ENCODE measurements at places on chromosomes 11 and 22.

GRCh38 chr11:122852074-122852795, 13.9 kb downstream of the CRTAM start:
- DNase-seq: no peak

- no peak for DNase-seq
Observed at GRCh38 chr11:11346303-11346702, 6.7 kb downstream of the CSNK2A3 start.

DNA sequence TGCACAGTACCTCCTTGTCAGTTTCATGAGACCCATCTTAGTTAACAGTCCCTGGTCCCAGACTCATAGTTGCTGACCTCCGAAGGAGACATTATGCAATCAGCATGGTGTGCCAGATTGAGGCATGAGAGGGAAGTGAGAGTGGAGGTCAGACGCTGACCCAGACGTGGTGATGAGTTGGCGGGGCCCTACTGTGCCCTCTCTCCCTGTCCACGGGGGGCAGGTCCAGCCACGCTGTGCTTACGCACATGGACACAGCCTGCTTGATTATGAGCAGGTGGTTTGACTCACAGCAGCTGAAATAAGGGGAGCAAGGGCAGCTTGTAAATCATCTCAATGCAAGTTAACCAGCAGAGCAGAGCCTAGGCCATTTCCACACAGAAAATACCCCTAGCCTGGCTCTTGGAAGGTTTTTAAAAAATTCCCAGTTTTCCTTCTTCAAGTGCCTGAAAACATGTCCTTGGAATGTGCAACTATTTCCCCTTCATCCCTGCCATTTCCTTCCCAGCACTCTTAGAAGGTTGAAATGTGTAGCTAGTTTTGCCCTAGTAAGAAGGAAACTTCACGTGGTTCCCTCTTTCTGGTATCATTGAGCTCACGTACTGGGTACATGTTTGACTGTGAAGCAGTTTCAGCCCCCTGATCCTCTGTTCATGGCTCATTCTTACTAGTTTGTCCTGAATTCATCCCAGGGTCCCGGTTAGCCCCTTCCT, 122.6 kb upstream of the SORL1-AS1 start:
- no peak for DNase-seq

DNA sequence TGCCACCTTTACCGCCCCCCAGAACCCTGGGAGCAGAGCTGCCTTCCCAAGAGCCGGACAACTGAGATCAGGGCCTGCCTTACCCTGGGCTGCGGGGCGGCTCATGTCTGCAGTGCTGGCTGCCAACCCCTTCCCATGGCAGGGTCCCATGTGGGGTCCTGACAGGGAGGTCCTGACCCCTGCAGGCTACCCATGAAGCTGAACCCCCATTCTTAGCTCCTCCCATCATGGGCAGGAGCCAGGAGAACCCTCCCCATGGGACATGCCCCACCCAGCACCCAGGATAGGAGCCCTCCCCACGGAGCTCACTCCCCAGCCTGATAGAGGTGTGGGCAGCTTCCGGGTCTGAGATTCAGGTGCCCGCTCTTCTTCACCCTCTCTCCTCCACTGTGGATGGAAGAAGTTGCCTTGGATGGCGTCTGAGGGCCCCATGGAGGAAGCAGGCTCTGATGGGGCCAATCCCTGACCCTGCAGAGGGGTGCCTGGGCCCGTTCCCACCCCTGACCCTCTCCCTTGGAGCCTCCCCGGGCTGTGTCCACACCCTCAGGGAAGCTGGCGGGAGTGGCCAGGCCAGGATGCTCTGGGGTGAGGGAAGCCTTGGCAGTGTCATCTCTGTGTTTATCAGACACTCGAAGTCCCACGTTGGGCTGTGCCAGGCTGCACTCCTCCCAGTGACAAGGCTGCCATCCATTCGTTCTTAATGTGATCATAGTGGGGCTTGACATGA, 1508.2 kb downstream of the BRD1 start:
- DNase-seq: no peak

- no peak for DNase-seq
Observed at GRCh38 chr11:65438257-65439151, 15.9 kb downstream of the NEAT1 start.

- DNase-seq: no peak
Observed at GRCh38 chr11:69390561-69390960, 90.9 kb upstream of the LINC01488 start.

- DNase-seq: no peak
Observed at GRCh38 chr11:12381875-12382274, 4.5 kb downstream of the PARVA start.

GRCh38 chr11:85855341-85855656, at the start of gene CCDC83:
TSS of gene CCDC83 (plus strand) at chr11:85855383. CDS start at chr11:85865124, 9,741 bp downstream.
- no peak for DNase-seq

Data from activated CD4-positive, alpha-beta T cell treated with anti-CD3 and anti-CD28 coated beads for 24 hours (primary cell).